Psoas muscle (tissue), 8 donors: ENCODE measurements at places on chromosomes 7 and 10. TPM values are rescaled to one million over a fixed set of nuclear protein-coding genes. Genes with fewer than 3 reads are reported as not detected.

DNA sequence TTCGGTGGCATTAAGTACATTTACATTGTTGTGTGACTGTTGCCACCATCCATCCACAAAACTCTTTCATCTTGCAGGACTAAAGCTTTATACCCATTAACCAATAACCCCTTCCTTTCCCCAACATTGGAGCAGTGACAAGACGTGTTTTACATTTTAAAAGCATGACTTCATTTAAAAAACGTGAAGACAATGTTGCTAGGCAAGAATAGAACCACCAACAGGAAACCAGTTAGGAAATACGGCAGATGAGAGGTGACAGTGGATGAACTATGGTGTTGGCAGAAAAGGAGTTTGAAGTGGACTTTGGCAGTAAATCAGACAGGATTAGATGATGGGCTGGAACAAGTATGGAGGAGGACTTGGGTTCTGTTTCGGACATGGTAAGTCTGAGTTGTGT lies 17.0 kb downstream of the TMEM236 start:
- no peak overlapping the region for H3K27ac ChIP-seq
- no peaks in the 10 kb centered on the region for H3K36me3 ChIP-seq
- no peaks in the 10 kb centered on the region for H3K27me3 ChIP-seq
- no peak overlapping the region for H3K4me3 ChIP-seq
- DNase-seq, result no peak
- H3K4me1 ChIP-seq, result no peaks in the 10 kb centered on the region

GRCh38 chr10:73060738-73061635 lies 35.7 kb downstream of the P4HA1 start:
- peaks cover 7% of the 10 kb centered on the region for H3K4me1 ChIP-seq
- H3K36me3 ChIP-seq, result no peaks in the 10 kb centered on the region
- no peak overlapping the region for H3K4me3 ChIP-seq
- H3K27ac ChIP-seq, result peak overlapping the region; percentile 42

- peaks cover 21% of the 10 kb centered on the region for H3K4me1 ChIP-seq
- H3K4me3 ChIP-seq, result peak overlapping the region; percentile 58
- H3K27me3 ChIP-seq, result no peaks in the 10 kb centered on the region
- no peak for DNase-seq
- H3K27ac ChIP-seq, result peak overlapping the region; percentile 92
- peaks cover 14% of the 10 kb centered on the region for H3K36me3 ChIP-seq
Observed at GRCh38 chr10:69409176-69409495, 7.6 kb downstream of the TACR2 start.

DNA sequence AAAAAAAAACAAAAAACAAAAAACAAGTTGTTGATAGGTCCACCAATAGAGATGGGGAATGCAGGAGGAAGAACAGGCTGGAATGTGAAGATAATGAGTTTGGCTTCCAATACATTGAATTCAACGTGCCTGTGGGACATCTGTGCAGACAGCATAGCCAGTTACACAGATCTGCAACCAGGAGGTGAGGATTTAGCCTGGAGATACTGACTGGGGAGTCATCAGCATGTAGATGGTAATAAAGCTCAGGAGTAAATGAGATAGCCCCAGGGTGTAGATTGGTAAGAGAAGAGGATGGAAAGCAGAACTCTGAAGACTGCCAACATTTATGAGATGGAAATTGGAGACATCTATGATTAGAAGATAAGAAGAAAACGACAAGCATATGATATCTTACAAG lies 4.7 kb upstream of the TRIM8 start:
- no peaks in the 10 kb centered on the region for H3K27me3 ChIP-seq
- no peaks in the 10 kb centered on the region for H3K36me3 ChIP-seq
- DNase-seq, result no peak
- H3K27ac ChIP-seq, result no peak overlapping the region
- peaks cover 11% of the 10 kb centered on the region for H3K4me1 ChIP-seq

DNA sequence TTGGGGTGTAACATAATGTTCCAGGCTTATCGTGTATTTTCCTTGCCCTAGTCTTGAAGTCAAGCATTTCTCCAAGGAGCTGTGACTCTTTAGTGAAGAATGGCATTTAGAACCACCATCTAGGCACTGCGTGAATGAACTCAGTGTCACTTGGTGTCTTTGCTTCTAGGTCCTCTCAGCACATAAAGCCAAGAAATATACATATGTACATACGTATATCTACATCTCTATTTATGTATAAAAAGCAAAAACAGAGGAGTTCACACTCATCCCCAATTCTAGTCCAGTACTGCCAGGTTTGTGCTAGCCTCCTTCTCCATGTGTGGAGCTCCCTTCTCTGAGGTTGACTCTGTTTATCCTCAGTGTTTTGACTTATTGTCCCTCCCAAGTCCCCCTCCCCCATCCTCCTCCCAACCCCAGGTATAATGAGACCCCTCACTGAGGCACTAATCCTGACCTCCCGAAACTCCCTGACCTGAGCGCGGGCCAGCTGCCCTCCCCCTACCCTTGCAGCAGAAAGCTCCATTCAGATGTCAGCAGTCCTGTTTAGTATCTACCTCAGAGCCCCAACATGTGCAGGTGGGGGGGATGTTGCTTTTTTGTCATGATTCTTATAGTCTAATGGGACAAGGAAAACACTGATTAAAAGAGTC lies 61.5 kb downstream of the GDI2 start:
- no peak overlapping the region for H3K27ac ChIP-seq
- no peak for DNase-seq
- H3K36me3 ChIP-seq, result peaks cover 10% of the 10 kb centered on the region

GRCh38 chr7:92644406-92645113 lies 54.4 kb upstream of the FAM133B start:
- H3K27ac ChIP-seq, result no peak overlapping the region
- peaks cover 11% of the 10 kb centered on the region for H3K4me1 ChIP-seq
- DNase-seq, result peak; percentile 17
- no peaks in the 10 kb centered on the region for H3K27me3 ChIP-seq

DNA sequence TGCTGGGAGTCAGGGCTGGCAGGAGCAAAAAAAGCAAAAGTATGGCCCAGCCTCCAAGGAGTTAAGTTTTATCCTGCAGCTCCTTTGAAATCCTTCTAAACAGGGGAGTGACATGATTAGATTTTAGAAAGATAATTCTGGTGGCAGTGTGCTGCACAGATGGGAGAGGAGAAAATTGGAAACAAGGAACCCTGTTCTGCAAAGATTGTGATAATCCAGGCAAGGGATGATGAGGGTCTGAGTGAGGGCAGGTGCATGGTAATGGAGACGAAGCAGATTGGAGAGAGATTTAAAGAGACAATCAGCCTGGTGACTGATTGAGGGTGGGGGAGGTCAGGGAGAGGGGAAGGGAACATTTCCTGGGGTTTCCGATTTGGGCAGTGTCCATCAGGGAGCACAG lies 444.7 kb upstream of the PODXL start:
- no peak overlapping the region for H3K4me3 ChIP-seq
- DNase-seq, result no peak

DNA sequence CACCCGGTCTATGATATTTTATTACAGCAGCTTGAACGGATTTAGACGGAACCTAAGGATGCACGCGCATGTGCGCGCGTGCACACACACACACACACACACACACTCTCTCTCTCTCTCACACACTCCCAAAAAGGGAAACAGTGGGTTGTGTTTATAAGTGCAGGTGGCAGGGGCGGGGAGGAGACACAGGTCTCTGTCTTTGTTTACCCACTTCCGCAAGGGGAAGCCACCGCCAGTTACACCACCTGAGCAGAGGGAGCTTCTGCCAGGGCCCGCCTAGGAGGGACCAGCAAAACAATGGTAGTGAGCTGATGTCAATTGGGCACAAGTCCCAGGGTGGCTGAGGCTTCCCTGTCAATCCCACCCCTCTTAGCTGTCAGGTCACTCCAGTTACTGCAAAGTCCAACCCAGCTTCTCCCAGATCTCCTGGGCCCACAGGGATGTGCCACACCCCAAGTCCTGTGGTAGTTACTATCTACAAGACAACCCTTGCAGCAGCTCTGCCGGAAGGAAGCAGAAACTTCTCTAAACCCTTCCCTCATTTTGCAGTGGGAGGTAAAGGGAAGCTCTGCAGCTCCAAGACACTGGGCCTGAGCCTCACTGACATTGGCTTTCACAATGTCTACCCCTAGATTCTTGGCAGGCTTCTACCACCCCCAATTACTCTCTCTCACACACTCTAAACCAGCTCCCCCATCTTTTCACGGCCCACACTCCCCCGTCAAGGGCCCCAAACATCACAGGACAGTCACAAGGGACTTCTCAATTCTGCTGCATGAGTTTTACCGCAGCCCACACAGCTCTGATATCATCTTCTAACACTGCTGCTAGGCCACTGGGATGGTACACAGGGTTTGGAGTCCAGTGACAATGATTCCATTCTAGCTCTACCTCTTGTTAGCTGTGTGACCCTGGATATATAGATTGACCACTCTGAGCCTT lies 17.6 kb downstream of the ANXA11 start:
- no peaks in the 10 kb centered on the region for H3K27me3 ChIP-seq
- peak overlapping the region; percentile 76 for H3K27ac ChIP-seq
- peaks cover 94% of the 10 kb centered on the region for H3K4me1 ChIP-seq
- no peaks in the 10 kb centered on the region for H3K36me3 ChIP-seq
- no peak overlapping the region for H3K4me3 ChIP-seq

DNA sequence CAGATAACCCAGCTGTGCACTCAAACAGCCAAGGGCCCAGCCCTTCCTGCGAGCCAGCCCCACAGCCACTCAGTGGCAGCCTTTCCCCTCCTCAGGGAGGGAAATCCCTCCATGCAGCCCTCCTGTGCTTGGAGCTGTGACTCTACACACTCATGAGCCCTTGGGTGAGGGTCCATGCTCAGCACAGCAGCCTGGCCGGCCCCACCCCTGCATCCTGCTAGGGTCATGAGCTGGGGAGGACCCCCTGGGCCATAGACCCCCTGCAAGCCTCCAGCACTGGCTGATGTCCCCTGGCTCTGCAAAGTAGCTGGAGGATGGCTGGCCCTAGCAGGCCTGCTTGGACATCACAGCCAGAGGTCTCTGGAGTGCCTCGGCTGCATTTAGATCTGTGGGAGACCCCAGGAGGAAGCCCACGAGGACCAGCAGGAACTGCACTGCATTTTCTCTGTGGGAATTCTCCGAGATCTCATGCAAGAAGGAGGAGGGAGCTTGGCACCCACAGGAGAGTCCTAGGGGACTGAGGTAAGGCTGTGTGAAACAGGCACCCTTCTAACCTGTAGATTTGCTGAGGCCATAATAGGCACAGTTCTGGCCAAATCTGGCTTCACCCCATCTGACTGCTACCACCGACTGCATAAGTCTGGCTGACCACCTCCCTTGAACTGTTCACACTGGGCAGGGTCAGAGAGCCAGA lies 17.4 kb downstream of the TMEM273 start:
- H3K36me3 ChIP-seq, result no peaks in the 10 kb centered on the region
- DNase-seq, result no peak
- no peak overlapping the region for H3K4me3 ChIP-seq
- H3K27me3 ChIP-seq, result no peaks in the 10 kb centered on the region

- H3K4me3 ChIP-seq, result no peak overlapping the region
- no peaks in the 10 kb centered on the region for H3K4me1 ChIP-seq
- no peak for DNase-seq
- peaks cover 2% of the 10 kb centered on the region for H3K36me3 ChIP-seq
- H3K27ac ChIP-seq, result no peak overlapping the region
Observed at GRCh38 chr7:2258661-2259365, 16.8 kb downstream of the NUDT1 start.

Gene NUDT13
- total RNA-seq, result 2.9 TPM

Gene HOXA10
- 34.3 TPM for total RNA-seq

Gene HOXA9
- 19.9 TPM for total RNA-seq
